ENCODE measurements at places on chromosomes 11 and 22. TPM values are rescaled to one million over a fixed set of nuclear protein-coding genes. Genes with fewer than 3 reads are reported as not detected.

DNA sequence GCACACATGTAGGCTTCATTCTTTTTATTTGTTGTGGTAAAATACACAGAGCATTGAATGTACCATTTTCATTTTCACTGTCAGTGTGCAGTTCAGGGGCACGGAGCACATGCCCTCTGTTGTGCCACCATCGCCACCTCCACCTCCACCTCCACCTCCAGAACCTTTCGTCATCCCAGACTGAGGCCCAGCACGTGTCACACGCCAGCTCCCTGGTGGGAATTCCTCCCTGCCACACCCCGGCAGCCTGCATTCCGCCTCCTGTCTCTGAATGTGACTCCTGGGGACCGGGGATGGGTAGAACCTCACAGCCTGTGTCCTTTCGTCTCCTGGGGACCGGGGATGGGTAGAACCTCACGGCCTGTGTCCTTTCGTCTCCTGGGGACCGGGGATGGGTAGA lies 10.9 kb downstream of the GRAMD4 start:
- DNase-seq: no peak

GRCh38 chr11:45405916-45406670 lies 120.0 kb upstream of the SYT13 start:
- DNase-seq: peak; percentile 59

DNA sequence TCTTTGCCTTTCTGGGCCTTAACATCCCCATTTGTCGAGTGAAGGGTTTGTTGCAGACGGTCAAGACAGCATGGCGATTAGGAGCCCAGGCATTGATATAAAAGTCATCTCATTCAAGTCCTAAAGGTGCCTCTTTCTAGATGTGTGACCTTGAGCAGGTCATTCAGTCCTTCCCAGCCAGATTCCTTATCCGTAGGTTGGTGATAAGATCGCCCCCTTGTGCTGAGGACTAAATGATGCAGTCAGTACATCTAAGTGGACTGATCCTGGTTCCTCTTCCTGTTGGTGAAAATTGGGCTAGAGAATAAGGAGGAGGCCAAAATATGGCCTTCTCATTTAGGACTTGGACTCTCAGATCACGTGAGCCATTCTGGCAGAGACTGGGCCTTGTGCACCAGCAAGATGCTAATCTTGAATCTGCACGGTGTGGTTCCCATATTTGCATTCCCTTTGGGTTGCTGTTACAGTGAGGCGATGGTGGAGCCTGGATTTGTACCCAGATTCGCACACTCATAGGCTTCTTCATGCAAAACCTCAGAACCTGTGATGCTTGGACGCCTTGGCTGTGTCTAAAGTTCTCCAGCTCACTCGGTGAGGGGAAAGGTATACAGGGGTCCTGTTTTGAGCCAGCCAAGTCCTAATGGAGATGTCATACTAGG lies 156.8 kb downstream of the MYO18B start:
- no peak for DNase-seq

GRCh38 chr11:97814325-97814959 lies 1206.3 kb upstream of the CNTN5 start:
- DNase-seq: no peak

DNA sequence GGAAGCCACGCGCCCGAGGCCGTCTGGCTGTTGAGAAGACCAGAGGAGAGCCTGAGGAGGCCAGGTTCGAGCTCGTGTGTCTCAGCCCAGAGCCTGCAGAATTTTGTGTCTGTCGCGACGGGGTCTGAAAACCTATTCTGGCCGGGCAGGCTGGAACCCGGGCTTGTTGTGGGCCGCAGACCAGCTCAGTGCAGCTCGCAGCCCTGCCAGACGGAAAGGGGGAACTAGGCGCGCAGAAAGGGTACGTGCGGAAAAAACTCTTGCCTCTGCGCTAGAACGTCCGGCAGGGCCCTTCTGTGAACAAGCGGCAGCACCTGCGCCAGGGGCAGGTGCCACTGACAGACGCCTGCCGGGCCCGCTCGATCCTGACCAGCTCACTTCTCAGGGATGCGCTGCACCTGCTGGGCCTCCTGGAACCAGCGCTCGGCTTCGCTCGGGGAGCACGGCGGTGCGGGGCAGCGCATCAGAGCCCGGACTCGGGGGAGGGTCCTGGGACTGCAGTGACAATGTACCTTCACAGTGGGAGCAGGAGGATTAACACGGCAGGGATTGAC lies 409.3 kb downstream of the BRD1 start:
- DNase-seq: peak; percentile 84

- no peak for DNase-seq
Observed at GRCh38 chr11:27551127-27551526, 44.6 kb upstream of the LIN7C start.

- no peak for DNase-seq
Observed at GRCh38 chr11:133817449-133817848, 27.9 kb downstream of the SPATA19 start.

- DNase-seq: no peak
Observed at GRCh38 chr11:26985943-26986342, 8.0 kb upstream of the FIBIN start.

GRCh38 chr11:117872975-117873827 lies 3.3 kb downstream of the FXYD6 start:
- peak; percentile 51 for DNase-seq

- no peak for DNase-seq
Observed at GRCh38 chr11:133677387-133677786, 145.1 kb upstream of the OPCML start.

GRCh38 chr22:28710107-28710506 lies 30.5 kb upstream of the TTC28 start:
- no peak for DNase-seq

- no peak for DNase-seq
Observed at GRCh38 chr11:38824573-38824972, 2226.5 kb upstream of the RAG2 start.

- DNase-seq: no peak
Observed at GRCh38 chr22:43171019-43171491, 15.9 kb downstream of the TTLL12 start.

GRCh38 chr11:111460856-111461255 lies 51.3 kb downstream of the BTG4 start:
- DNase-seq: no peak

DNA sequence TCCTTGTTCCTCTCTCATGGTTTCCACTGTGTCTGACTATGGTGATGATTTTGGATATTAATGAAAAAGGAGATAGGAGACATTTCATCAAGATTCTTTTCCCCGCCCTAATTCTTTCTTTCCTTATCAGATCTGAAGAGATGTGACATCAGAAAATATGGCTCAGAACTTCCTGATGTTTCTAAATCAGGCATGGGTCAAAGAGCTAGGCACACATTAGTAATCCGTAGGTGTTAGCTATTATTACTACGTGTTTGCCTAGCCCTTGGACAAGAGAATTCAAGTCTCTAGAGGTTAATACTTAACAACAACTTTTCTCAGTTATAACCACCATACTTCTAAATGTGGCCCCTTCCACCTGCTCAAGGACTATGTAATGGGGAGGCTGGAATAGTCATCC lies 5.8 kb downstream of the JOSD1 start:
- no peak for DNase-seq

DNA sequence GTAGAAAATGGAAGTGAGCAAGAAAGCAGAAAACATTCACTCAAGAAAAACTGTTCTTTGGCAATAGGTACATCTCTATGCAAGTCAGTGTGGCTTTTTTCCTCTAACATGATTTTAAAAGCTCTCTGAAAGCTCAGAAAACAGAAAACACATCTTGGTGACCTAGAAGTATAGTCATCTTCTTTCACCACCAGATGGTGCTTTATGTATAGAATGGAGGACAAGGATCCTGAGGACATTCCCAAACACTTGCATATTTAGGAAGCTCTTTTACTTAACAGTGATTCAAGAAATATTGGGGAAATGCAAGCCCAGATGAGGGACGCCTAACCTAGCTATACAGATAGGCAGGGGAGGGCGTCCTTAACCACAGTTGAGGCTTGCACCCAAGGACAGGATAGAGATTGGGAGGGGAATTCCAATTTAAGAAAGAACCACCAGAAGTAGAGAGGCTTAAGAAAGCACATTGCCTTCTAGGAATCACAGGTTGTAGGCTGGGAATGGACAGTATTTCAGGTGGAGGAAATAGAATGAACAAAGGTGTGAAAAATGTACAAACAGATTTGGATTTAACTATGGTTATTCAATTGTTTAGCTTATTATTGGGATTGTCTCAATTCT lies 13.8 kb upstream of the CCDC81 start:
- no peak for DNase-seq

- peak; percentile 12 for DNase-seq
Observed at GRCh38 chr22:25841775-25842174, 99.8 kb downstream of the MYO18B start.

GRCh38 chr22:34437140-34437539 lies 516.9 kb upstream of the LARGE1 start:
- DNase-seq: no peak

DNA sequence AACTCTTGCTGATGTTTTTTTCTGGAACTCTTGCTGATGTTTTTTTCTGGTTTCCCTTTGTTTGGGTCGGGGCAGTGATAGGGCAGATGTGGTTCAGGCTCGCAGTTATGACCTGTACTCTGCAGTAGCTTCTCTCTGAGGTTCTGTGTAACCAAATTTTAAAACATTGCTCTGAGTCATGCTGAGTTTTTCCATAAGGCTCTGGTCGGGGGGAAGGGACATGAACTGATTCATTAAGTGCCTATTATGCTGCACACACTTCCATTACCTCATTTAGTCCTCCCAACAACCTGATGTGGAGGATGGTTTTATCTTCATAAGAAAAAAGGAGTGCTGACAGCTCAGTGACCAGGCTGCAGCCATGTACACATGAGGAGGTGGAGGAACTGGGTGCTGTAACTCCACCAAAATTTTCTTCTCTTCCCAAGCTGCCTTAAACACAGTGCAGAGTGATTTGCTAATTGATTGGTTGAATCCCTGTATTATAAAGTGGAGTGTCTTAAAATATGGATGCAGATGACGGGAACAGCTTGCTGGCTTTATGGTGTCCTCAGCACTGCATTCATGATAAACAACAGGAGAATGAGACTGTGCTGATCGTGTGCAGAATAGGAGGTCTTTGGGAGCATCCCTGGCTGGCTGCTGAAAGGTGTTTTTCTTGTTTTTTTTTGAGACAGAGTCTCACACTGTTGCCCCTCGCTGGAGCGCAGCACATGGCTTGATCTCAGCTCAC lies 19.1 kb downstream of the TNRC6B start:
- DNase-seq: no peak

DNA sequence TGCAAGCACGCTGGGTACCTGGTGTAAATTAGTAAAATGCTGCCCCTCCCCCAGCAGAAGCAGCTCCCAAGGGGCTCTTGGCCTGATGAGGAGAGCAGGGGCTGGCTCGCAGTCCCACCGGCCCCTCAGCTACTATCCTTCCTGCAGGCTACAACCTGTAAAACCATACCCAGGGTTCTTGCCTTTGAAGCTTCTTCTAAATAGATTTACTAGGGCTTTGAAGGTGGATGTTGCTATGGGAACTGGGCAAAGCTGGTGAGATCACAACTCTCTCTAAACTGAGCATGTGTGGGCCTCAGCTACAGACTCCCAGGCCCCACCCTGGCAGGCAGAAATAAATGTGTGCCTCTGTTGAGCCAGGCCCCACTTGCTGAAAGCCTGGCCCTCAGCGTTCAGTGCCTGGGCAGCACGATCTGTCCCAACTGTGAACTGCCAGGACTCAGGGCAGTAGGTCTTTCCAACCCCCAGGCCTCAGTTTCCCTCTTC lies 18.5 kb downstream of the CD5 start:
- no peak for DNase-seq

DNA sequence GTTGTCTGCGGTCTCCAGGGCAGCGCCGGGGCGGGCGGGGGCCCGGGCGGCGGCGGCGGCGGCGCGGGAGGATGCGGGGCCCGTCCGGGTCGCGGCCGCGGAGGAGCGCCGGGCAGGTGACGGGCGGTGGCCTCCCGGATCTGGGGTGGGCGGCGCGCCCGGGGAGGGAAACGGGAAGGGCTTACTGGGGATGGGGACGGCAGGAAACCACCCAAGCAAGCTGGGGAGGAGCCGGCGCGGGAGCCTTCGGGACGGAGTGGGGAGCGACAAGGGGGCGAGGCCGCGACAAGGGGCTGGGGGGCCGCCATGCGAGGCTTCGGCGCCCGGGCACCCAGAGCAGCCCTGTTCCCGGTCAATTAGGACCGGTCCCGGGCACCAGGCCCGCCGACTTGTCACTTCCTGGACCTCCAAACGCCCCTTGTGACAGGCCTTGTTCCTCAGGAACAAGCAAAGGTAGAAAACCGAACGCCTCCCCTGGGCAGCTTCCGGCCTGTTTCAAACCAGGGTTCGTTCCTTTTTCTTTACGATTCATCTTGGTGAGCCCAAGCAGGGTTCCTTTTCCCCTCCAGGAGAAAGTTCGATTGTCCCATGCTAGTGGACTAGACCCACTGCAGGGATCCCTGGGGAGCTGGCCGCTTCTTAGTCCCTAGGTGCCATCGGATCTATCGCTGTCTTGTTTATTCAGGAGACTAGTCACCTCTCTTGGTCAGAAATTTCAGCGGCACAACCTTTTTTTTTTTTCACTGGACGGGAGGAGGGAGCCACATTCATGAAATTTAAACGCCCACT lies 492 bp downstream of the JHY start:
- peak; percentile 90 for DNase-seq

DNA sequence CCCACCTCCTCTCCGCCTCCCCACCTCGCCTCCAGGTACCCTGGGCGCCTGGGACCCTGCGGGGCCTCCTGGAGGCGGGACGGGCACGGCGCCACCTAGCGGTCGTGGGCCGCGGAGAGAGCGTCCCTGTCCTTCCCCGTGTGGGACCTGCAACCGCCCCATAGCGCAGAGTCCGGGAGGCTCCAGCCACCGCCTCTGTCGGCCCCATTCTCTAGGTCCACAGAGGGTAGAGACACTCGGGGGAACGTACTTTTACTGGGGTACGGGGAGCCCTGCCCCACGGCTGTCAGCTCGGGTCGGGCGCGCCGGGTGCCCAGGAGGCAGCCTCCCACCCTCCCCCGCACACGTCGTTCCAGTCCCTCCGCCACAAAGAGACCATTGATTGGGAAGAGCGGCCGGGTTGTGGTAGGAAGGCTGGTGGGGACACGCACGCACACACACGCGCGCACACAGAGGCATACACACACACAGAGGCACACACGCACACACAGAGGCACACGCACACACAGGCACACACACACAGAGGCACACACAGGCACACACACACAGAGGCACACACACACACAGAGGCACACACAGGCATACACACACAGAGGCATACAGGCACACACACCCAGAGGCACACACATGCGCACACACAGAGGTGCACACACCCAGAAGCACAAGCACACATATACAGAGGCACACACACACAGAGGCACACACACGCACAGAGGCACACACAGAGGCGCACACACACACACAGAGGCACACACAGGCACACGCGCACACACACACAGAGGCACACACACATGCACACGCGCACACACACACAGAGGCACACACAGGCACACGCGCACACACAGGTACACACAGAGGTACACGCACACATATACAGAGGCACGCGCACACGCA lies 12.6 kb upstream of the NECTIN1 start:
- no peak for DNase-seq

- no peak for DNase-seq
Observed at GRCh38 chr11:116376054-116376453, 396.7 kb downstream of the BUD13 start.

The LUZP2 gene
- 0.32 TPM for total RNA-seq

The C22orf39 gene
- 26.3 TPM for total RNA-seq

The ASCL2 gene
- total RNA-seq: 0.64 TPM

The BIRC3 gene
- total RNA-seq: 5.3 TPM

The OSBP2 gene
- 1.4 TPM for total RNA-seq

The ZNF280B gene
- 1.1 TPM for total RNA-seq

The OR51E2 gene
- not detected for total RNA-seq

The CASP5 gene
- 0.29 TPM for total RNA-seq

The NCR3LG1 gene
- 4.1 TPM for total RNA-seq

The KRTAP5-10 gene
- not detected for total RNA-seq

The P4HA3 gene
- total RNA-seq: 1.0 TPM

The PIWIL4 gene
- 1.5 TPM for total RNA-seq

The TRPC6 gene
- total RNA-seq: 2.6 TPM

The VPS26B gene
- 37.4 TPM for total RNA-seq

The WBP2NL gene
- total RNA-seq: 0.61 TPM

Measured in mesenteric fat pad (tissue), 1 donor.